Renal pelvis (tissue), 12 donors: ENCODE measurements at places on chromosomes 7 and 10. TPM values are rescaled to one million over a fixed set of nuclear protein-coding genes. Genes with fewer than 3 reads are reported as not detected.

FAM185A gene
- polyA plus RNA-seq, result 8.9 TPM

SEMA4G gene
- polyA plus RNA-seq, result 61.7 TPM

MYL10 gene
- polyA plus RNA-seq, result 0.30 TPM

SEC24C gene
- polyA plus RNA-seq, result 70.2 TPM

CFAP43 gene
- 29.6 TPM for polyA plus RNA-seq

EMX2 gene
- 146 TPM for polyA plus RNA-seq

NEURL1 gene
- polyA plus RNA-seq, result 1.9 TPM

C1GALT1 gene
- polyA plus RNA-seq, result 44.4 TPM

RBP4 gene
- 0.35 TPM for polyA plus RNA-seq

MLXIPL gene
- 5.5 TPM for polyA plus RNA-seq

MYOF gene
- polyA plus RNA-seq, result 28.0 TPM

ACSM6 gene
- 0.14 TPM for polyA plus RNA-seq

ANKRD61 gene
- 2.7 TPM for polyA plus RNA-seq

CDC14C gene
- not detected for polyA plus RNA-seq

DGKI gene
- 1.5 TPM for polyA plus RNA-seq

EGR2 gene
- 1.6 TPM for polyA plus RNA-seq

ANXA8 gene
- polyA plus RNA-seq, result 0.32 TPM

SLC29A3 gene
- polyA plus RNA-seq, result 9.2 TPM
